Tongue (tissue), 3 donors: ENCODE measurements at places on chromosomes 16 and 17. TPM values are rescaled to one million over a fixed set of nuclear protein-coding genes. Genes with fewer than 3 reads are reported as not detected.

DNA sequence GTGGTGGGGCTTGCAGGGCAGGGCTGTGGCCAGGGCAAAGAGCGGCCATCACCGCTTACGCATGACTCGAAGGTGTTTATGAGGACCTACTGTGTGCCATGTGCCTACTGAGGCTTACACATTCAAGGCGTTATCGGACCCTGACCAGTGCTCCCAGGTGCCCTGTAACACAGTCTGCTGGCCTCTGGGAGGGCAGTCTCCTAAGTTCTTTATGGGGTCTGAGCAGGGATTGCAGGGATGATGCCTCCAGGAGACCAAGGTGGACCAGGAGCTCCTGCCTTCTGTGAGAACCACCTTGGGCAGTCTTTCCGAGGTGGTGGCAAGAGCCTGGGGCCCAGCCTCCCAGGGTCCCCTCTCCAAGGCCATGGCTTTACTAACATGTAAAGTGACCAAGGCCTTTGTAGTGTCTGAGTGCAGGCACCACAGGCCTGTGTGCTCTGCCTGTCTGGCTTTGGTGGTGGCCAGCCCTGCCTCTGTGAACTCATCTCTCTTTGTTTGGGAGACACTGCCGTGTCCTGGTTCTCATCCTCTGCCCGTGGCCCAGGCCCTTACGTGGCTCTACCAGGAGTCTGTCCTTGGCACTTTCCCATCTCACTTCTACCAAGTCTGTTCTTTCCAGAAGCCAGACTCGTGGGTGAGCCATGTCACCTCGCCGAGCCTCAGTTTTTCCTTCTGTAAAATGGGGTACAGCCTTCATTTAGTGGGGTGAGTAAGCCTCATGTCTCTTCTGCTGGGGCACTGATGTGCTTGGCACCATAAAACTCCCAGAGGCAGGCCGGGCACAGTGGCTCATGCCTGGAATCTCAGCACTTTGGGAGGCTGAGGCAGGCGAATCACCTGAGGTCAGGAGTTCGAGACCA, 3.4 kb upstream of the SYNGR2 start:
- DNase-seq: no peak

ANKRD40CL gene
- not detected for total RNA-seq

DNA sequence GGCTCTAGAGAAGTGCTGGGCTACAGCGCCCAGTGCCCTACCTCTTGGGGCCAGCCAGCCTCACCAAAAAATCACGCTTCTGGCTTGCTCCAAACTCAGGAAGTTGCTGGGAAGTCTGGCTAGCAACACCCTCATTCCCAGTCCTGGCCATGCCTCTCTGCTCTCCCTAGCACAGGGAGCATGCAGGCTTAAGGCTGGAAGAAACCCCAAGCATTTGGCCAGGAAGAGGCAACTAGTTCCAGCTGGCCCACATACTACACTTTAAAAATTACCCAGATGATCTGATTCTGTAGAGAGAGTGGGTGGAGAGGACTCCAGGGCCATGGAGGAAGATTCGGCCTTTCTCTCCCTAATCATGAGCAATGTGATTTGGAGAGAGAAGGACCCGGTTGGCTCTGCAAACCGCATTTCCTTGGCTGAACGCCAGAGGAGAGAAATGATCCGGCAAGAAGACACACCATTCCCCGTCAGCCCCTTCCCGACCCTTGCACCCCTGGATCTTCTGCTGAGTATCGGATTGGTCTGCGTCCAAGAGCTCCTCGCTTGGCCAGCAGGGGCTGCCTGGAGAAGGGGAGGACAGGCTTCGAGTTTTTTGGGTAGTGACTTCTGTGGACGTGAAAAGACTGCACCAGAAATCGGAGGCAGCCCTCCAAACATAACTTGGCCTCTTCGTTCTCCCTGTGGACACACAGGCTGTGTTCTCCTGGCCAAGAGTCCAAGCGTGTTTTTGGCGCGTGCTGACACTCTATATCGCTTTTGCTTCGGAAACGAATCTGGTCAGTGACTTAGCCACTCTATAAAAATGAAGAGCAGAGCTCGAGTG, 406.3 kb downstream of the WWOX start:
- DNase-seq: peak; percentile 93

GRCh38 chr16:74568961-74569631, 37.8 kb downstream of the GLG1 start:
- no peak for DNase-seq

TNP2 gene
- not detected for total RNA-seq

EFCAB5 gene
- 0.41 TPM for total RNA-seq

GRCh38 chr17:82615084-82616020, 32.9 kb downstream of the WDR45B start:
- no peak for DNase-seq

GRCh38 chr16:77955127-77955526, 67.2 kb upstream of the CLEC3A start:
- DNase-seq: no peak

GRCh38 chr17:60601447-60602384, 1.7 kb downstream of the PPM1D start:
- peak; percentile 94 for DNase-seq

PYDC1 gene
- total RNA-seq: not detected

DNA sequence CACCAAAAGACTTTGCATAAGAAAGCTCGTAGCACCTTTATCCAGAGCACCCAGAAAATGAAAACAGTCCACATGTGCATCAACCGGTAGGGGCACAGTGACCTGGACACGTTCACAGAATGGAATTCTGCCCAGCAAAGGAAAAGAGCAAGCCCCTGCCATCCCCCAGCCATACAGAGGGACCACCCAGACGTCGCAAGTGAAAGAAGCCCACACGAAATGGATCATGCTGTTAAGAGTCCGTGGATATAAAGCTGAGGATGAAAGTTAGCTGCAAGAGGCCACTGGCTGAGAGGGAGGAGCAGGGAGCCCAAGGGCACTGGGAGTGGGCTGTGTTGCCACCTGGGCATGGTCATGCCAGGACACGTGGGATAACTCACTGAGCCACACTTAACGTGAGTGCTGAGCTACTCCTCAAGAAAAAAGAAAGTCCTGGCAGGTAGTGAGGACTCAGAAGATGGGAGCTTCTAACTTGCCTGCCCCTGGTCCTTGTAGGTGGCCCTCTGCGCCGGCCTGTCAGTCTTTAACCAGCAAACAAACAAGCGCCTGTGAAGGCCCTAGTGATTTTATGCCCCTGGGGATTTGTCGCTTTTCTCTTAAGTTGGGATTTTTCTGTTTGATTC, 190.7 kb downstream of the C16orf95 start:
- no peak for DNase-seq

DNA sequence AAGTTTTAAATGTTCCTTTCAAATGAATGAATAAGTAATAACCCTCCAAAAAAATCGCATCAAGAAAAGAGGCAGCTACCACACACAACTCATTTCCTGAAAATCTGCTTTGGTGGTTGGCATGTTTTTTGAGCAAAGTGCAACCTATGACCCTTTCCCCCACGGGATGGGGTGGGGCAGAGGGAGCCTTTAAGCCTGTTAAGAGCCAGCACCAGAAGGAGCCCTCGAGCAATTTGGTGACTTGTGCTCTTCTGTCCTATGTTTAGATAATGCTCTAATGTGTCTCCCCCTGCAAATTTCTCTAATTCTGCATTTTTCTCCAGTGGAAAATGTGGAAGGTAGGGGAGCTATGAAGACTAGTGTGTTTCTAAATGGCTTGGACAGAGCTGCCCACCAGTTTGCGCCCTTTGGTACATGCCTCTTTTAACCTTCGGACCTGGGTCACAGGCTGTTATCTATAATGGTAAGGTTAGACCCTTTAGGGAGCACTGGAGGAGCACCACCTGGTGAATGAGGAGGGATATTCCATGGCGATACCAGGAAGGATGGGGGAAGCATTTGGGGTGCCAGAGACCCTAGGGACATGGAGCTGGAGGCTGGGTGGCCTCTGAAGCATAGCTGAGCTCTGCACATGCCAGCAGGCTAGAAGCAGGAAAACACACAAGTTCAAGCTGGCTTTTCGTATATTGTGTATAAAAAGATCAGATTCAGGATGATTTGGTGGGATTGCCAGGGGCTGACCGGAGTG, 1.6 kb downstream of the PYCARD start:
- no peak for DNase-seq

GRCh38 chr16:86964796-86965241, 352.4 kb downstream of the C16orf95 start:
- no peak for DNase-seq

DNA sequence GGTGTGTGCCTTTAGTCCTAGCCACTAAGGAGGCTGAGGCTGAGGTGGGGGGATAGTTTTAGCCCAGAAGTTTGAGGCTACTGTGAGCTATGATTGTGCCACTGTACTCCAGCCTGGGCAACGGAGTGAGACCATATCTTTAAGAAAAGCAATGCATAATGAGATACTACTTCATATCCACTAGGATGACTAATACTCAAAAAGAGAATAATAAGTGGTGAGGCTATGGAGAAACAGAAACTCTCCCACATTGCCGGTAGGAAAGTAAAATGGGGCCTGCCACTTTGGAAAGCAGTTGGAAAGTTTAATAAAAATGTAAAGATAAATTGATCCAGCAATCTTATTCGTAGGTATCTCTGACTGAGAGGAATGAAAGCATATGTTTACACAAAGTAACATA, 4.6 kb upstream of the NPIPB2 start:
- no peak for DNase-seq

GRCh38 chr17:9371019-9371418, 204.6 kb downstream of the STX8 start:
- peak; percentile 48 for DNase-seq

- peak; percentile 65 for DNase-seq
Measured at GRCh38 chr16:79653373-79653891, 52.9 kb upstream of the MAF start.

DNA sequence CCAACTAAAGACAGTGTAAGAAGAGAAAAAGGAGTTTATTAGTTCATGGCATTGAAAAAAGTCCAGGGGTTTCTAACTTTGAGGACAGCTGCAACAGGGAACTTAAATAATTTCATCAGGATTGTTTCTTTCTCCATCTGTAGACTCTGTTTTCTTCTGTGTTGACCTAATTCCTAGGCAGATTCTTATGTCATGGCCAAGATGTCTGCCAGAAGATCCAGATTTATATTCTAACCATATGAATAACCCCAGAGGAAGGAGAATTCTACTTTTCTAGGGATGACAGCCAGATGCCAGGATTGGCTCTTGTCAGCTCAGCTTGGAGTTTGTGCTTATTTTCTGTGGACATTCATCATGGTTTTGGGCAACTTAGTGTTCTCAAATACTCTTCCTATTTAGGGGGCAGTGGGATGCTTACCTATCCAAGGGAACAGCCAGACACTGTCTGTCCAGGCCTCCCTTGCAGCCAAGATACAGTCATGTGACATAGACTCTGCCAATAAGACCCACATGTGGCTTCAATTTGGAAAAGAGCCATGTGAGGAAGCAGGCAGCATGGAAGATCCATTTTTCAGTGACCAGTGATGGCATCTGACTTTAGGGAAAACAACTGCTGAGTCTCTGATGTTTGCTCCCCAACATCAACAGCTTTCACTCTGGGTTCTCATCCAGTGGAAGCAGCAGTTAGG, 18.2 kb downstream of the PCTP start:
- peak; percentile 31 for DNase-seq

DNA sequence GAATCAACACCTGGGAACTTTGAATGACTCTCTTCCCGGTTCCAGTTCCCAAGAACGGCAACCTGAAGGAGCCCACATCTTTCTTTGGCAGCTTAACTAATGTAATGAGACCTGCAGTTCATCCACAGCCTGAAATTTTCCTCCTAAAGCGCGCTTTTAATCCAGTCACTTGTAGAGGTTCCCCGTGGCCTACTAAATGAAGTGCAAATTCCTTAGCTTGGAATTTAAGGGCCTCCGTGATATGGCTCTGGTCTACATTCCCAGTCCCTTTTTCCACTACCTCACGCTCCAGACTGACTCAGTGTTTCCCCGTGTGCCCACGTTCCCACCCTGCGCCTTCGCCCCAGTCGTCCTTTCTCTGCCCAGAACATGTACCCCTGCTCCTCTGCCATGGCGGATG, 27.2 kb downstream of the FZD2 start:
- DNase-seq: no peak

DNA sequence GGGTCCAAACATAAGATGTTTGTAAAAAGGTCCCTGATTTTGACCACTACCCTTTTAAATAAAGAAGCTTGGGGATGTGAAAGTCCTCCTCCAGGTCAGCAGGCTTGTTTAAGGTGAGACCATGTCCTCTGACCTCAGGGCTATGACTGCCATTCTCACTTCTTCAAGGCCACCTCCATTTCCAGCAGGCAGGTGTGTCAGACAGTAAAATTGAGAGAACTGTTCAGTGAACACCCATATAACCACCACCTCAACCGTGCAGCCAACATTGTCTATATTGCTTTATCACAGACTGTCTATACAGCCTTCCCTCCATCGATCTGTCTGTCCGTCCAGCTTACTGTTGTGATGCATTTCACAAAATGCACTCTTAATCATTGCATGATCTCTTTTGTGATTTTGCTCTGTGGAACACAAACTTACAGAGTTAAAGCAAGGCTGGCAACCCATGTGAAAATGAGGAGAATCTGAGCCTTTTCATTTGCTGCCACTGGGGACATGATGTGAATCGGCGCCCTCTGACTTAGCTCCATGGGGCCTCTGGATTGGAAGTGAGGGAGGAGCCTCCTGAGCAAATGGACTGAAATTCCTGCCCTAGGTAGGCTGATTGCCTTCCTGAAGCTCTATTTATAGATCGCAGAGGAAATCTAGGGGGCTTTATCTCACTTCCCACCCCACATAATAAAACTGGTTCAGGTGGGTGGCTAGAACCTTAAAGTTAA, 53.8 kb downstream of the ZNRF1 start:
- DNase-seq: no peak
